Lower lobe of right lung (tissue), 2 donors: ENCODE measurements at places on chromosomes 11 and 22. TPM values are rescaled to one million over a fixed set of nuclear protein-coding genes. Genes with fewer than 3 reads are reported as not detected.

GRCh38 chr11:70477609-70478008 lies 79.3 kb downstream of the CTTN start:
- H3K27me3 ChIP-seq, result no peaks in the 10 kb centered on the region
- peak; percentile 22 for DNase-seq
- H3K4me1 ChIP-seq, result peaks cover 1% of the 10 kb centered on the region
- H3K27ac ChIP-seq, result no peak overlapping the region
- H3K4me3 ChIP-seq, result no peak overlapping the region
- H3K36me3 ChIP-seq, result no peaks in the 10 kb centered on the region

CSTF3 gene
- 20.4 TPM for total RNA-seq

SUSD2 gene
- 200 TPM for total RNA-seq

- no peaks in the 10 kb centered on the region for H3K27me3 ChIP-seq
- H3K27ac ChIP-seq, result no peak overlapping the region
- no peaks in the 10 kb centered on the region for H3K36me3 ChIP-seq
- no peak overlapping the region for H3K4me3 ChIP-seq
- no peak for DNase-seq
Measured at GRCh38 chr11:76257074-76257719, 50.9 kb upstream of the WNT11 start.

DNA sequence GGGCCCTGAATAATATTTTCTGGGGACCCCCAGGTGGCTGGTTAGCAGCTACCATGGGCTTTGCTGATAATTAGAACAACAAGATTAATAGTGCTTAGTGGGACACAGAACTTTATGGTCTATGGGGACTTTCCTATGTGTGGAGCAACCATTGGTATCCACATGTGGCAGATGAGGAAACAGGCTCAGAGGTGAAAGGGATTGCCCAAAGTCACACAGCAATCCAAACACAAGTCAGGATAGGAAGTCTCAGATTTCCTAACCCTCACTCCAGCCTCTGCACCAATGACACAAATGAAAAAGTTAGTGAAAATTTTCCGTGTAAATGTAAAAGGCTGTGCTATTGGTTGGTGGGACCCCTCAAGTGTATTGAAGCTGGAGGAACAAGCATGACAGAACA lies 15.3 kb upstream of the SLCO2B1 start:
- no peaks in the 10 kb centered on the region for H3K27me3 ChIP-seq
- H3K4me1 ChIP-seq, result peaks cover 3% of the 10 kb centered on the region
- no peak overlapping the region for H3K4me3 ChIP-seq
- no peak overlapping the region for H3K27ac ChIP-seq
- no peak for DNase-seq

BIK gene
- 1.6 TPM for total RNA-seq

OR51B2 gene
- total RNA-seq, result not detected

GRCh38 chr11:125214601-125215565 lies 50.3 kb downstream of the PKNOX2 start:
- H3K4me3 ChIP-seq, result no peak overlapping the region
- peak overlapping the region; percentile 60 for H3K27ac ChIP-seq
- H3K36me3 ChIP-seq, result no peaks in the 10 kb centered on the region
- no peak for DNase-seq
- H3K4me1 ChIP-seq, result peaks cover 23% of the 10 kb centered on the region
- H3K27me3 ChIP-seq, result no peaks in the 10 kb centered on the region

CRACR2B gene
- total RNA-seq, result 43.6 TPM

GRCh38 chr11:119192111-119192510 lies 6.8 kb downstream of the NHERF4 start:
- H3K36me3 ChIP-seq, result no peaks in the 10 kb centered on the region
- peak overlapping the region; percentile 53 for H3K27ac ChIP-seq
- H3K4me3 ChIP-seq, result no peak overlapping the region
- peak; percentile 32 for DNase-seq
- peaks cover 16% of the 10 kb centered on the region for H3K4me1 ChIP-seq
- H3K27me3 ChIP-seq, result no peaks in the 10 kb centered on the region

GRCh38 chr11:5608808-5609207 lies 12.4 kb downstream of the TRIM6 start:
- no peaks in the 10 kb centered on the region for H3K27me3 ChIP-seq
- no peak for DNase-seq
- no peak overlapping the region for H3K27ac ChIP-seq
- H3K4me1 ChIP-seq, result no peaks in the 10 kb centered on the region
- peaks cover 11% of the 10 kb centered on the region for H3K36me3 ChIP-seq

ADAMTS15 gene
- 8.4 TPM for total RNA-seq

GRCh38 chr11:30774496-30775232 lies 188.5 kb upstream of the MPPED2 start:
- no peaks in the 10 kb centered on the region for H3K36me3 ChIP-seq
- H3K27ac ChIP-seq, result no peak overlapping the region
- no peak for DNase-seq
- no peaks in the 10 kb centered on the region for H3K4me1 ChIP-seq
- no peaks in the 10 kb centered on the region for H3K27me3 ChIP-seq
- H3K4me3 ChIP-seq, result no peak overlapping the region

DNA sequence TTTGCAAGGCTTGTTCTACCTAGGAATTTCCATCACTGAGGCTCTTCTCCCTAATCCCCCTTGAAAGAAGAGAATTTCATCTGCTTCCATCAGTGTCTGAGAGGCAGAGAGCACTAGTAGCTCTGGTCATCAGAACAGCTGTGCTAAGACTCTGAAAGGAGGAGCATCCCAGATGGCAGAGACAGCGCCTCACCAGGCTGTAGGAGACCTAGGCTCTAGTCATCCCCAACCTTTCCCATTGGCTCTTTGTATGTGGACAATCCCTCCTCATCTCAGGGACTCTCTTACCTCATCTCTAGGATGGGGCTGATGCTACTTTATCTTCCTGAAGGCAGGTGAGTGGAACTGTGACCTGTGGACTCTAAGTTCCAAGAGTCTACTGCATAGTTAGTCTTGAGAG lies 8.8 kb upstream of the OR9I1 start:
- no peaks in the 10 kb centered on the region for H3K27me3 ChIP-seq
- no peaks in the 10 kb centered on the region for H3K36me3 ChIP-seq
- H3K4me1 ChIP-seq, result no peaks in the 10 kb centered on the region
- H3K27ac ChIP-seq, result no peak overlapping the region
- DNase-seq, result no peak
- H3K4me3 ChIP-seq, result no peak overlapping the region

- no peaks in the 10 kb centered on the region for H3K27me3 ChIP-seq
- no peak overlapping the region for H3K4me3 ChIP-seq
- H3K27ac ChIP-seq, result peak overlapping the region; percentile 37
- no peaks in the 10 kb centered on the region for H3K36me3 ChIP-seq
- peak; percentile 52 for DNase-seq
- no peaks in the 10 kb centered on the region for H3K4me1 ChIP-seq
Measured at GRCh38 chr11:129023968-129024676, 81.5 kb upstream of the TP53AIP1 start.

CDPF1 gene
- 7.1 TPM for total RNA-seq

DNA sequence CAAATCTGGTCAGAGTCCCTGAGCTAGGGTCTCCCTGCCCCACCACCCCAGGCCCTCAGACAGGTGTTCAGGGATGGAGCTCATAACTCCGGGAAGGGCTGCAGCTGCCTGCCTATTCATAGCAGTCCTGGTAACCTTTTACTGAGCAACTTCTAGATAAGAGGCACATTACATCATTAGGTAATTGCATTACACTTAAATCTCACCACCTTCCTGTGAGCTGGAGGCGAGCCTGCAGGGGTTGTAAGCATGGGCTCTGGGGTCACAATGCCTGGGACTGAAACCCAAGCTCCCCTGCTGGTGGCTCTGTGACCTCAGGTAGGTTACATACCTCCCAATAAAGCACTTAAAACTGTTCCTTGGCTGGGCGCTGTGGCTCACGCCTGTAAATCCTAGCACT lies 22.5 kb downstream of the TP53I11 start:
- H3K27ac ChIP-seq, result no peak overlapping the region
- H3K4me3 ChIP-seq, result no peak overlapping the region
- no peak for DNase-seq
- H3K36me3 ChIP-seq, result no peaks in the 10 kb centered on the region
- H3K27me3 ChIP-seq, result no peaks in the 10 kb centered on the region
- H3K4me1 ChIP-seq, result no peaks in the 10 kb centered on the region

- H3K36me3 ChIP-seq, result no peaks in the 10 kb centered on the region
- H3K4me3 ChIP-seq, result no peak overlapping the region
- H3K27me3 ChIP-seq, result peaks cover 12% of the 10 kb centered on the region
- no peaks in the 10 kb centered on the region for H3K4me1 ChIP-seq
Measured at GRCh38 chr11:120095516-120095915, 42.4 kb downstream of the TRIM29 start.

DNA sequence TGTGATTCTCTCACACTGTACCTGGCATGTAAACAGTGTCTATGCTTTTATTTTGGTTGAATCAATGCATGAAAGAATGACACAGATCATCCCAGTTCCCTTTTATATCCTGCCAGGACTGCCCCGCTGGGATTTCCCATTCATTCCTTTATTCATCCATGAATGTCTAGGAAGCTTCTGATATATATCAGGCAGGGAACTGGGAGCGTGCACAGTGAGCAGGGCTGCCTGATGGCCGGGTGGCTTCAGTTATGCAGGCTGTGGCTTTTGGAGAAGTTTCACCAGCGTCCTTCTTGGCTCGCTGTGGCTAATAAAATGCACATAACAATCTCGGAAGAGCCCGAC lies 789.0 kb downstream of the TBC1D22A start:
- no peak overlapping the region for H3K4me3 ChIP-seq
- H3K27me3 ChIP-seq, result peaks cover 15% of the 10 kb centered on the region
- no peaks in the 10 kb centered on the region for H3K4me1 ChIP-seq

PIH1D2 gene
- total RNA-seq, result 6.4 TPM

VWA5A gene
- 37.9 TPM for total RNA-seq

GRCh38 chr11:32213223-32213622 lies 122.3 kb downstream of the RCN1 start:
- H3K27ac ChIP-seq, result no peak overlapping the region
- H3K4me1 ChIP-seq, result no peaks in the 10 kb centered on the region
- H3K36me3 ChIP-seq, result no peaks in the 10 kb centered on the region
- H3K4me3 ChIP-seq, result no peak overlapping the region

WNT7B gene
- 6.3 TPM for total RNA-seq

DNA sequence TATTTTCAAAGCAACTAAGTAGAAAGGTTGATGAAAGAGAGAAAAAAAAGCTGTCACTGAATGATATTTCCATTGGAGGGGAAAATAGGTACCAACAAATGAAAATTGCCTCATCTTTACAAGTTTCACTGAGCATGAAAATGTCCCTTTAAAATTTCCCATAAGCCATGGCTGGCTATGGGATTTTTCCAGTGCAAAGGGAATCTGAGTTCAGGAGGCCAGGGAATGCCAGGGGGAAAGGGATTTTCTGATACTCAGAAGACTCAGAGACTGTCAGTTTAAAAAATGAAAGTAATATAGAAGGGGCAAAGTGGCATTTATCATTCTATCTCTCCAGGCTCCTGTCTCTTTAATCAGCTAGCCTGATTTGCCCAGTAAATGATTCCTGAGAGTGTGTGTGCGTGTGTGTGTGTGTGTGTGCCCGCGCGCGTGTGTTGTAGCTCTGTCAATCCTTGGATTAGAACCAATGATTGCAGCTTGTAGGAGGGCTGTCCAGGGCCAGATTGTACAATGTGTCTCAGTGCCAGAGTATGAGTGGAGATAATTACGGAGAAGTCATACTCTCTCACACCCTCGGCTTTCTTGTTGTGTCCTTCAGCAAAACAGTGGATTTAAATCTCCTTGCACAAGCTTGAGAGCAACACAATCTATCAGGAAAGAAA lies at the start of gene NTM:
NTM (plus strand) TSS at position 526 of the 662 bp plus-strand sequence.
- no peaks in the 10 kb centered on the region for H3K36me3 ChIP-seq
- peaks cover 41% of the 10 kb centered on the region for H3K27me3 ChIP-seq
- DNase-seq, result no peak
- H3K27ac ChIP-seq, result no peak within 1 kb of the TSS

DNA sequence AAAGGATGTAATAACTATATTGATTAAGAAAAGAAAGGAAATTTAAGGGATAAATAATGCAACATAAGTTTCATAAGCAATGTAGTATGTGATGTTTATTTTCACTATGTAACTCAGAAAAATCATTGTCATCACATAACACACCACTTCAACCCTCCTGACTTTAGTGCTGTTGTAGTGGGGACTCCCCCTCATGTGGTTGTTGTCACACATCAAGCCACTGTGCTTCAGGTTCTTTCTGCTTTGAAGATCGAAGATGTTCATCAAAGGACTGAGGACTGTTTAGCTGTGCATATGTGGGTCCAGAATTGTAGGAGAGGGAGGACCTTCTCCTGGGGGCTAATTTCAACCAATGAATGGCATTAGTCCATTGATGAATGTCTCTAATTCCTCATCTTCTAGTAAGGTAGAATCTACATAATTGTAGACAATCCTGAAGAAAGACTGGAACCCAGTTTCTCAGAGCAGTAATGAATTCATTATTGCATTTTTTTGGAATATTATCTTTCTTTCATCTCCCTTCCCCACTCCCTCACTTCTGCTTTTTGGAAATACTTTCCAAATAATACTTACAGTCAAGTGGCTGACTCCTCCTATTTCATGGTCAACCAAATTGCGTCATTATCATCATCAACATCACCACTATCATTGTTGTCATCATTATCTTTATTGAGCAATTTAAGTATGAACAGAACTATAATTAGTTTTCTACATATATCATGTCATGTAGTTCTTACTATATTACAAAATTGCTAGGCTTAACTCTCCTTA lies 9.8 kb upstream of the CARD16 start:
- no peaks in the 10 kb centered on the region for H3K4me1 ChIP-seq
- no peaks in the 10 kb centered on the region for H3K27me3 ChIP-seq
- no peak overlapping the region for H3K27ac ChIP-seq
